Left cardiac atrium (tissue), 4 donors: ENCODE measurements at places on chromosomes 2 and 18.

GRCh38 chr2:218885981-218886947 lies 5.6 kb downstream of the WNT10A start:
- DNase-seq: no peak

- DNase-seq: no peak
These were observed 307.0 kb upstream of the CWC22 start for GRCh38 chr2:180314086-180314485.

- no peak for DNase-seq
These were observed 181.7 kb upstream of the ETAA1 start for GRCh38 chr2:67215214-67216055.

- DNase-seq: no peak
These were observed 1230.7 kb upstream of the ZEB2 start for GRCh38 chr2:145750612-145751011.

- DNase-seq: no peak
These were observed 175.2 kb downstream of the NOL4 start for GRCh38 chr18:34049511-34049910.

DNA sequence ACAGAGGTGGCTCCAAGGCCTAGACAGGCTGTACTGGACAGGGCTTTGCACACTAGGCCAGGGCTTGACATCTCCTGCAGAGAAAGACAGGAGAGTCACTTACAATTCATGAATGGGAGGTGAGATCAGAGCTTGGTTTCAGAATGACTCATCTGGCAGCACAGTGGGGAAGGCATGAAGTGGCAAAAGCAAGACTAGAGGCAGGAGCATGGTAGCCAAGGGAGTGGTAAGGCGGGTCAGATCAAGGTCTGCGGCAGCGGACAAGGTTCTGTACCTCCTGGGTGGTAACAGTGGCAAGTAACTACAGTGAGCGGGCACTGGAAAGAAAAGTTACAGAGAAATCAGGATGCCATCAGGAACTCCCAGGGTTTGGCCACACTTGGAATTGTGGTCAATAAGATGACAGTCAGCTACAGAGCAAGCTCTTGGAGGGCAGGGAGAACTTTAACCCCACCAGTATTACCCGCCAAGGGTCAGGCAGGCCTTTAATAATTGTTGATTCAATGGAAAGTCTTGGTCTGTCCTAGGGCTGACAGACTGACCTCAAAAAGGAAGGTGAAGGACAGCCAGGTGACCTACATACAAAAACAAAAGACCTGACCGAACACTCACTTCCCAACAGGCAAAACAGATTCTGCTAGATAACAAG lies 5.7 kb downstream of the MCFD2 start:
- DNase-seq: no peak

DNA sequence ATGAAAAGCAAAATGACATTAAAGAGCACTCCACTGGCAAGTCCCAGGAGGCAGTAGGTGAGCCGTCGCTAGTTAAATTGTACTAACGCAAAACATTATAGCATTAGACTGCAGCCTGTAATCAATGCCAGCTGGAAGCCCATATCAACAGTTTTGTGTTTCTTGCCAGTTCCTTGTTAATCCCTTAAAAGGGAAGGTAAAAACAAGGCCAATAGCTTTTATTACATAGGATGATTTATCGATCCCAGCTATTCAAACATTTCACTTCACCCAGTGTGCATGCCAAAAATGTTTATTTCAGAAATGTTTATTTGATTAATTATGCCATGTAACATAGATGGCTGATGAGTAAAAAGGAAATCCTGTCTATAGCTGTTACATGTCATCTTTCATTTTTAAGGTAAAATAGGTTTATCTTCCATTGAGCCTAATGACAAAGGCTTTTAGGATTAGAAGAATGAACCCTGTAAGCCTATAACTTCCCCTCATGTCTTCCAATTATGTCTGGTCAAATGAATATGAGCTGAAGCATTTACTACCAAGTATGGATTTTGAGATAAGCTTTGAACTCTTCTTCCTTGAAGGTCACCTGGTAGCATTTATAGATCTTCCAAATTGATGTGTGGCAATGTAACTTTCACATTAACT lies 591.2 kb downstream of the RNF144A start:
- DNase-seq: no peak

GRCh38 chr2:235083822-235084221 lies 132.0 kb downstream of the SH3BP4 start:
- DNase-seq: no peak

- DNase-seq: no peak
These were observed 23.7 kb downstream of the METTL4 start for GRCh38 chr18:2547477-2548087.
